Fibroblast of skin of right biceps (primary cell): ENCODE measurements at places on chromosomes 3 and 15.

GRCh38 chr15:62771234-62771633 lies 271.3 kb upstream of the TPM1 start:
- peak; percentile 46 for DNase-seq

- DNase-seq: peak; percentile 27
Observed at GRCh38 chr15:64525828-64526530, 65.6 kb downstream of the ZNF609 start.

DNA sequence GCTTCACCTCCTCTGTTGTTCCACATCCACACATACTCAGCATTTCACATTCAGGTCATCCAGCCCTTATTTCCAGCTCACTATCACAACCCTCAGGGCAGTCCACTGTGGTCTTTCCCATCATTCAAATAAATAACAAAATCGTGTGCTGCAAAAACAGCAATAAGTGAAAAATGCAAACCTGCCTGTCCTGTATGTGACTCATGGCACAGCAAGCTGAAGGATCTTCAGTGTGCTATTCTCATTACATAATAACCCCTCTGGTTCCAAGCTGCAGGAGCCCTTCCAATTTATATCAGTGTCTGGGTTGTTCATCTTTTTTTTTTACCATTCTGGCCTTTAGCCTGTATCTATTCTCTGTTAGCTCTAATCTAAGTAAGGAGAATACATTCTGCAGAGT lies 185.3 kb upstream of the UBE2E2 start:
- DNase-seq: peak; percentile 70

DNA sequence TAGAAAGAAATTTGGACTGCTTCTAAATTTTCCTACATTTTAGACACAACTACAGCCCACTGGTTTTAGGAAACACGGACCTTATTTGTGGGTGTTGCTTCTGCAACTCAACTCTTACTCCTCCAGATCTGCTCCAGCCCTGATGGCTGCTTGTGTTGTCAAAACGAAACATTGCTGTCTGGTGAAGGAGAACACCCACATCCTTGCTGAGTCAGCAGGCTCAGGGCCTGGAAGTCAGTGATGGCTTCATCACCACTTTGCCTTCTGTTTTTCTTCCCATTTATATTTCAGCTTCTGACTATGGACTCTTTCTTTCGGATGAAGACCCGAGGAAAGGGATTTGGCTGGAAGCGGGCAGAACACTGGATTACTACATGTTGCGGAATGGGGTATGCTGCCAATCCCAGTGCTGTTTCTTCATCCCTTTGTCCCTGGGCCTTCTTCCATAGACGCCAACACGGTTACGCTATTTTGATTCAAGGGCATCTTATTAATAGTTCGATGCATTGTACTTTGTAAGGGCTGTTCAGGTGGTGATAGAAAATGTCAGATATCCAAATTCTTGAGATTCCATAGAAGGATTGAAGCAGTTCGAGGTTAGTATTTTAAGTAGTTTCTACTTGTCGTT lies 392.6 kb upstream of the TPM1 start:
- peak; percentile 70 for DNase-seq

- DNase-seq: peak; percentile 73
Observed at GRCh38 chr3:119585856-119586570, 6.7 kb downstream of the ADPRH start.

GRCh38 chr15:89766357-89767311 lies 9.5 kb upstream of the MESP2 start:
- no peak for DNase-seq

GRCh38 chr3:168596175-168596823 lies 500.6 kb upstream of the GOLIM4 start:
- no peak for DNase-seq

DNA sequence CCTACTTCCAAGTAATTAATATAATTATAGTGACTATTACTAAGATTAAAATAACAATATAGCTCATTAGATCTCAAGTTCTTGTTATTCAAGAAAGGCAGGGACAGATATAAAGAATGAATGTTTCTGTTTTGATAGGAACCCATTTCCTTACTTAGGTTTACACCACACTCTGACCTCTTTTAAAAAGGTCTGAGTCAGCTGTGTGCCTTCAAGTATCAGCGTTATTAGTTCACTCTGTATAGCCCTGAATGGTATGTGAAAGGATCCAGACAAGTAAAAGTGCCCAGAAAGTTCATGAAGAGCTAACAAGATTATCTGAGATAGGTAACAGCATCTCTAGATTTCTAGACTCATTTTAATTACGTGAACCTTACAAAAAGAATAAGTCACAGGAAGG lies 28.9 kb downstream of the PDCD10 start:
- DNase-seq: no peak

GRCh38 chr3:185399737-185400667 lies 37.1 kb downstream of the MAP3K13 start:
- DNase-seq: peak; percentile 11

DNA sequence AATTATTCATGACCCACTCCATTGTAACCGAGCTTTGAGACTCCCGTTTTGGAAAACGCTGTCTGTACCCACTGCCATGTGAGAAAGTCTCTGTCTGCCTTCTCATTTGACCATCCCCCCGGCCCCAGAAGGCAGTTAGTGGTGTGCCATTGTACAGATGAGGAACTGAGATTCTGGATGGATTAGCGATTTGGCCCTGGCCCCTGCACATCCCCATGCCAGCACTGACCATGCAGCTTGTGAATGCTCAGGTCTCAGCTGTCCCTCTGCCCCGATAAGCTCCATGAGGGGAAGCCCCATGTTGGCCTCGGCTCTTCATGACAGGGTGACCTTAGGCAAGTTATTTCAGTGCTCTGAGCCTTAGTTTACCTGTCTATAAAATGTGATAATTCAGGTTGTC lies 153.0 kb upstream of the SMAD3 start:
- no peak for DNase-seq

- peak; percentile 42 for DNase-seq
Observed at GRCh38 chr3:73086071-73086494, 24.6 kb downstream of the EBLN2 start.

DNA sequence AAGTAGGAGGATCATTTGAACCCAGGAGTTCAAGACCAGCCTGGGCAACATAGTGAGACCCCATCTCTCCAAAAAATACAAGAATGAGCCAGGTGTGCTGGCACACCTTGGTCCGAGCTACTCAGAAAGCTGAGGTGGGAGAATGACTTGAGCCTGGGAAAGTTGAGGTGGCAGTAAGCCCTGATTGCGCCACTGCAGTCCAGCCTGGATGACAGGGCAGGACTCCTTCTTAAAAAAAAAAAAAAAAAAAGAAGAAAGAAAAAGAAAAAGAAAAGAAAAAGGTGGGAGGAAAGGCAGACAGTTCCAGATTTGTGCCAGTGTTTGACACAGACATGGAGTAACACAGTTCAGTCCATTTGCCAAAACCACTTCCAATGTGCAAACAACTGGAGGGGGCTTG lies 75.7 kb downstream of the ATP10A start:
- DNase-seq: no peak

- DNase-seq: no peak
Observed at GRCh38 chr3:61896251-61896650, 334.9 kb downstream of the PTPRG start.

GRCh38 chr15:58452775-58453174 lies 21.0 kb downstream of the LIPC start:
- no peak for DNase-seq

- no peak for DNase-seq
Observed at GRCh38 chr15:61974759-61975158, 85.5 kb downstream of the VPS13C start.

GRCh38 chr15:76177491-76178040 lies 117.8 kb downstream of the TMEM266 start:
- peak; percentile 16 for DNase-seq

DNA sequence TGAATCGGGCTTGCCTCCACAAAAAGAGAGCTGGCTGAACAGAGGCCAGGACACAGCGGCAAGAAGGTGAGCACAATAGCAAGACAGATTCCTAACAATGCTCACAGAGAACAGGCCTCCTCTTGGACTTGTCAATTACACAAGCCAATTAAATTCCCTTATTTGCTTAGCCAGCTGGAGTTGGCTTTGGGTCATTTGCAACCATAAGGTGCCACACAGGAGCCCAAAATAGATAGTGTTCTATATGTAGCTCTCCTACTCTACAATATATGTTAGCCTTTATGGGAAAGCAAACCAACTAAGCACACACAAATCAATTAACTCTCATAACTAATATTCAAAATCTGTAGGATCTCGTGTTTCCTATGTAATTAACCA lies 335.6 kb downstream of the FOXP1 start:
- no peak for DNase-seq

DNA sequence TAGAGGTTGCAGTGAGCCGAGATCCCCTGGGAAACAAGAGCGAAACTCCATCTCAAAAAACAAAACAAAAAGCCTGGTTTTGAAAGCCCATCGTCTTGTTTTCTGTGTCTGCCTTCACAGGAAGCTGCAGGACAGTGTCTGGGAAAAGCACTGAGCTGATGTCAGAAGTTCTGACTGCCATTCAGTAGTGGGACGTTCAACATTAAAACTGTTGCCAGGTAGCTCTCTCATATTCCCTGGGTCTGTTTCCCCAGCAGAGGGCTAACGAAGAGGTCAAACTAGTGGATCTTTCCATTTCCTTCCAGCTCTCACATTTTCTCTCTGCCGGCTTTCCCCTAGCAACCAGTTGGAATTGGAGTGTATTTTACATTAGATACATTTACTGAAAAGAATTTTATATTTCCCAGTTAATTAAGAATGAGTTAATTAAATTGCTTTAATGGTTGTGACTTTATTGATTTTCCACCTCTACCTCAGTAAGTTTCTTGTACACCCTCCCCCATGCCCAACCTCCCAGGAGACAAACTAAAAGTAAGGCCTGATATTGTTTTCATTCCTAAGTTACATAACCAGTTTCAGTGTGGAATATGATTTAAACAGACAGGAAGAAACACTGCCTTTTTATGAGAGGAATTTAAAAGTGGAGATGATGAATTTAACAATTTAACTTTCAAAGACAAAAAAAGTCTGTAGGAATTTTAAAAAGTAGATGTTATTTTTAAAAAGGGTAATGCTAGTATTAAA lies 29.9 kb downstream of the RCN2 start:
- DNase-seq: no peak

DNA sequence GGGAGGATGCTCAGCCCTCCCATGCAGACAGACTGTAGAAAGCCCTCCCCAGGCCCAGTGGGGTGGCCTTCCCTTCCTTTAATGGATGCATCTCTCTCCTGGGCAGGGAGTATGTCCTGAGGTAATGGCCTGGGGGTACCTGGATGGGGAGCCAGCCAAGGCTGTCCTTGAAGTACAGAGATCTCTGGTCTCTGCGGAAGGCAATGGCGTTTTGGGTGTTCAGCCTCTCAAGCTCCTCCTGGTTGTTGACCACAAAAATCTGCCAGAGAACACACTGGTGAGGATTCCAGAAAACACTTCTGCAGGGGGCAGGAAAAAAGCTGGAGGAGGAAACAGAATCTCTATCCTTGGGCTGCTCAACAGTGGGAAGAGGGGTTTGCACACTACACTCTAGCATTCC lies 28.9 kb downstream of the EAF1 start:
- no peak for DNase-seq

DNA sequence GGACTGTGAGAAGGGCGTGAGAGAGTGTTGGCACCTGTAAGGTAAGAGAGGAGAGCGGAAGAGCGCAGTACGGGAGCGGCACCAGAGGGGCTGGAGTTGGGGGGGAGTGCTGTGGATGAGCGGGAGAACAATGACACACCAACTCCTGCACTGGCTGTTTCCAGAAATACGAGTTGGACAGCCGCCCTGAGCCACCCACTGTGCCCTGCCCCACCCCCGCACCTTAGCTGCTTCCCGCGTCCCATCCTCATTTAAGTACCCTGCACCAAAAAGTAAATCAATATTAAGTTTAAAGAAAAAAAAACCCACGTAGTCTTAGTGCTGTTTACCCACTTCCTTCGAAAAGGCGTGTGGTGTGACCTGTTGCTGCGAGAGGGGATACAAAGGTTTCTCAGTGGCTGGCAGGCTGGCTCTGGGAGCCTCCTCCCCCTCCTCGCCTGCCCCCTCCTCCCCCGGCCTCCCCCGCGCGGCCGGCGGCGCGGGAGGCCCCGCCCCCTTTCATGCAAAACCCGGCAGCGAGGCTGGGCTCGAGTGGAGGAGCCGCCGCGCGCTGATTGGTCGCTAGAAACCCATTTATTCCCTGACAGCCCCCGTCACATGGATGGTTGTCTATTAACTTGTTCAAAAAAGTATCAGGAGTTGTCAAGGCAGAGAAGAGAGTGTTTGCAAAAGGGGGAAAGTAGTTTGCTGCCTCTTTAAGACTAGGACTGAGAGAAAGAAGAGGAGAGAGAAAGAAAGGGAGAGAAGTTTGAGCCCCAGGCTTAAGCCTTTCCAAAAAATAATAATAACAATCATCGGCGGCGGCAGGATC lies at the start of gene SOX2:
SOX2 (plus strand) TSS at position 601 of the 811 bp plus-strand sequence. CDS start 436 bp downstream, outside the sequence.
- peak; percentile 45 for DNase-seq

DNA sequence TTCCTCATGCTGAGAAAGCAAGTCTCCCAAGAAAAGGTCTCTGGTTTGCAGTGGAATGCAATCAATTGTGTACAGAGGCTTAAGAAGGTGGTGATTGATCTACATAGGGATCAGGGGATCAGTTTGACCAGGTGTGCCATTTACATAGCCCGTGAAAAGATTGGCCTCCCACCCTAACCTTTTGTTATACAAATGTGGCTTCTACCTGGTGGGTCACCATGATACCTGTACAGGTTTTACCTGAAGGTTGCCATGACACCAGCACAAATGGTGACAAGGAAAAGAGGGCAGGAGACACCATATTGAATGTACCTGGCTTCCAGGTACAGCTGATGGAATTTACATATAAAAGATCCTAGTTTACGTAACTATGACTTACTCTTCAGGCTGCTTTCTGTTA lies 25.5 kb upstream of the TEX55 start:
- no peak for DNase-seq

GRCh38 chr3:163573324-163573723 lies 1505.0 kb downstream of the SI start:
- no peak for DNase-seq

DNA sequence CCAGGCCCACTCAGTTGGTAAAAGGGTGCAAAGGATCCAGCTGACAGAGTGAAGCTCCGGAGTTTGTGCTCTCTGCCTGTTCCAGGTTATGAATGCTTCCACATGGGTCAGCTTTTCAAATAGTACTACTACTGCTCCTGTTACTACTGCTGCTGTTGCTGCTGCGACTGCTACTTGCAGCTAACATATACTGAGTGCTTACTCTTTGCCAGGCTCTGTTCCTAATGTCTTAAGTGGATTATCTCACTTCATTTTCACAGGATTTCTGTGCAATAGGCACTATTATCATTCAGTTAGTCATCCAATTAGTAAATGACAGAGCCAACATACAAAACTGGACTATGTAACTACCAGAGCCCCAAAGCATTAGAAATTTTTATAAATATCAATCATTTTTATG lies 106.5 kb downstream of the IQCH start:
- no peak for DNase-seq

DNA sequence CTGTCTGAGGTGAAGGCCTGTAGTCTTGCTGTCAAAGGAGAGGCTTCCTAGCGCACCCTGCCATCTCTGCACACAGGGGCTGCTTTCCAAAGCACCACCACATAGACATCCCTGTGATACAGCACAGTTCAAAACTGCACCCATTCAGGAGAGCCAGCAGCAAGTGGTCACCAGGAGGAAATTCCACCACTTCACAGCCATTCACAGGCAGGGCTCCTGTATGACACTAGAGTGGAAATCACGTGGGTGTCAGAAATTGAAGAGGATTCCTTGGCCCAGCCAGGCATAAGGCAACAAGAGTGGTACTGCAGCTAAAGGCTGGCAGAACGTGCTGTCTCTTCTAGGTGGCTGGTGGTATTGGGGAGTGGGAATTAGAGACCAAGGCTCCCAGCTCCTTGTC lies 102.8 kb downstream of the RFTN1 start:
- DNase-seq: no peak
